ENCODE measurements at places on chromosomes 4 and X.

- no peaks in the 10 kb centered on the region for H3K27me3 ChIP-seq
- H3K4me1 ChIP-seq, result peaks cover 2% of the 10 kb centered on the region
- no peak overlapping the region for H3K27ac ChIP-seq
- DNase-seq, result no peak
- no peaks in the 10 kb centered on the region for H3K36me3 ChIP-seq
These were observed 7.8 kb downstream of the CXXC4 start for GRCh38 chr4:104486716-104487504.

- no peak overlapping the region for H3K27ac ChIP-seq
- DNase-seq, result no peak
- no peaks in the 10 kb centered on the region for H3K27me3 ChIP-seq
- no peak overlapping the region for H3K4me3 ChIP-seq
These were observed 243.3 kb downstream of the ARAP2 start for GRCh38 chr4:36000941-36001557.

GRCh38 chr4:80454040-80454439, 118.5 kb downstream of the CFAP299 start:
- no peaks in the 10 kb centered on the region for H3K36me3 ChIP-seq
- no peak overlapping the region for H3K4me3 ChIP-seq
- no peaks in the 10 kb centered on the region for H3K27me3 ChIP-seq
- H3K27ac ChIP-seq, result peak overlapping the region; percentile 46
- H3K4me1 ChIP-seq, result peaks cover 3% of the 10 kb centered on the region
- no peak for DNase-seq

DNA sequence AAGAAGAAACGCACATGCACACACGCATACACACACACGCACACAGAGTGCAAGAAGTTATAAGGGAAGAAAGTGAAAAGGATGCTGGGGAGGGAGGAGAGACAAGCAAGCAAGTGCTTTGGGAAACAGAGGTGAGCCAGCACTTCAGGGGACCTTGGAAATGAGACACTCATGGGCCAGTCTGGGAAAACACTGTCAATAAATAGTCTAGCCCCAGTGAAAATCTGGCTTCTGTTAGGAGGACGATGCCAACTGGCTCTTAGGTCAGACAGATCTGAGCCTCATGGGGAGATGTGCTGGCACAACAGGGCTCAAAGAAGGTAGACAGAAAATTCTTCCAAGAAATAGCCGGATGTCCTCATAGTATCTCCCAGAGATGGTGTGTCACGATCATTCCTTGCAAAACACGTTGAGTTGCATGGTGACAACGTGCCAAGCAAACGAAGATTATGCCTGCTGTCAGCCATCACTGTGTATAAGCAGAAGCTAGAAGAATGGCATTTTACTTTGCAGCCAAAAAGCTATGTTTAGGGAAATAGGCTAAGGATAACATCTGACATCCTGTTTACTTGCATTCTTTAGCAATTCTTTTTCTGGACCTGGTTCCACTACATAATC, 557 bp upstream of the ARHGEF6 start:
- H3K4me1 ChIP-seq, result no peaks in the 10 kb centered on the region
- H3K4me3 ChIP-seq, result no peak overlapping the region
- no peaks in the 10 kb centered on the region for H3K27me3 ChIP-seq
- H3K36me3 ChIP-seq, result no peaks in the 10 kb centered on the region

GRCh38 chr4:141473026-141473540, 163.3 kb upstream of the IL15 start:
- no peaks in the 10 kb centered on the region for H3K36me3 ChIP-seq
- H3K27me3 ChIP-seq, result no peaks in the 10 kb centered on the region
- no peak overlapping the region for H3K4me3 ChIP-seq
- no peak overlapping the region for H3K27ac ChIP-seq
- DNase-seq, result no peak

GRCh38 chrX:103941201-103941975, 21.0 kb upstream of the TMSB15B start:
- no peak overlapping the region for H3K4me3 ChIP-seq
- DNase-seq, result no peak
- no peaks in the 10 kb centered on the region for H3K4me1 ChIP-seq
- H3K27me3 ChIP-seq, result no peaks in the 10 kb centered on the region
- H3K27ac ChIP-seq, result no peak overlapping the region

- H3K4me1 ChIP-seq, result peaks cover 4% of the 10 kb centered on the region
- H3K36me3 ChIP-seq, result no peaks in the 10 kb centered on the region
- H3K27ac ChIP-seq, result no peak overlapping the region
- no peak overlapping the region for H3K4me3 ChIP-seq
These were observed 44.2 kb downstream of the RTL9 start for GRCh38 chrX:110402850-110403221.

GRCh38 chrX:13276991-13277390, 42.9 kb downstream of the ATXN3L start:
- H3K4me3 ChIP-seq, result no peak overlapping the region
- H3K27ac ChIP-seq, result no peak overlapping the region
- no peaks in the 10 kb centered on the region for H3K27me3 ChIP-seq
- DNase-seq, result no peak

Measured in H9 (cell line).